ENCODE measurements at places on chromosomes 13 and 19.

DNA sequence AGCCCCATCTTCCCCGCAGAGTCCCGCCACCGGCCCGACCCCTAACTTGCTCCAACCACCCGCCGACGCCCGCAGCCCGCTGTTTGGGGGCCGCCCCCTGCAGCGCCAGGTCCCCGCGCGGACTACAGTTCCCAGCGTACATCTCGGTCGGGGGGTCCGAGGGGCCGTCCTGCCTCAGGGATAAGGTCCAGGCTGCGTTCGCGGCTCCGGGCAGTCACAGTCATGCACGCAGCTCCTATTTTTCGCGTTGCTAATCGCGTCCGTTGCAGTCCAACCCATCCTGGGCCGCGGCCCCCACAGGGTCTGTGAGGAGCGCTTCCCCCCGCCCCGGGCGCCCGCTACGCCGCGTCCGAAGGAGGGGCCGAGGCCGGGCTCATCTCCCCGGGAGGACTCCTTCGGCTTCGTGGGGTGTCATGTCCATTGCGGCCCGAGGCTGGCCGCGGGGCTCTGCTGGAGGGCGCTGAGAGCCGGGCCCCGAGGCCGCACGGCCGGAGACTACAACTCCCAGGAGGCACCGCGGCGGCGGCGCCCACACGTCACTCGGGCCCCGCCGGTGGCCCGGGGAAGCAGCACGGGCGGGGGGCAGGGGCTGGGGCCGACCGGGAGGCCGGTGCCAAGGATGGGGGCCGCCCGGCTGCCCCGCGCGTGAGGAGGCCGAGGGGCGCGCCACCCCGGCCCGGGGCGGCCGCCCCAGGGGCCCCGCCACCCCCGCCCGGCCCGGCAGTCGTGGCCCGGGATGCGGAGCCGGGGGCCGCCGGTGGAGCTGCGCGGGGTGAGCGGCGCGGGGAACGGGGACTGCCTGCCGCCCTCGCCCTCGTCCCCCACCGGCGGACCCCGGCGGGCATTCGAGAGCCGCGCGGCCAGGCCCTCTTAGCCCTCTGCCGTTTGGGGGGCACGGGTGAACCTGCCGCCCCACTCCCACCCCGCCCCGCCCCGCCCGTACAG lies at the start of gene MAP3K10:
TSS of gene MAP3K10 (plus strand) at position 536 of the 945 bp plus-strand sequence. CDS start 606 bp downstream, outside the sequence.
- peak within 1 kb of the TSS; percentile 79 for H3K27ac ChIP-seq
- DNase-seq, result peak; percentile 61
- H3K4me1 ChIP-seq, result peaks cover 12% of the 10 kb centered on the region
- H3K27me3 ChIP-seq, result no peaks in the 10 kb centered on the region

DNA sequence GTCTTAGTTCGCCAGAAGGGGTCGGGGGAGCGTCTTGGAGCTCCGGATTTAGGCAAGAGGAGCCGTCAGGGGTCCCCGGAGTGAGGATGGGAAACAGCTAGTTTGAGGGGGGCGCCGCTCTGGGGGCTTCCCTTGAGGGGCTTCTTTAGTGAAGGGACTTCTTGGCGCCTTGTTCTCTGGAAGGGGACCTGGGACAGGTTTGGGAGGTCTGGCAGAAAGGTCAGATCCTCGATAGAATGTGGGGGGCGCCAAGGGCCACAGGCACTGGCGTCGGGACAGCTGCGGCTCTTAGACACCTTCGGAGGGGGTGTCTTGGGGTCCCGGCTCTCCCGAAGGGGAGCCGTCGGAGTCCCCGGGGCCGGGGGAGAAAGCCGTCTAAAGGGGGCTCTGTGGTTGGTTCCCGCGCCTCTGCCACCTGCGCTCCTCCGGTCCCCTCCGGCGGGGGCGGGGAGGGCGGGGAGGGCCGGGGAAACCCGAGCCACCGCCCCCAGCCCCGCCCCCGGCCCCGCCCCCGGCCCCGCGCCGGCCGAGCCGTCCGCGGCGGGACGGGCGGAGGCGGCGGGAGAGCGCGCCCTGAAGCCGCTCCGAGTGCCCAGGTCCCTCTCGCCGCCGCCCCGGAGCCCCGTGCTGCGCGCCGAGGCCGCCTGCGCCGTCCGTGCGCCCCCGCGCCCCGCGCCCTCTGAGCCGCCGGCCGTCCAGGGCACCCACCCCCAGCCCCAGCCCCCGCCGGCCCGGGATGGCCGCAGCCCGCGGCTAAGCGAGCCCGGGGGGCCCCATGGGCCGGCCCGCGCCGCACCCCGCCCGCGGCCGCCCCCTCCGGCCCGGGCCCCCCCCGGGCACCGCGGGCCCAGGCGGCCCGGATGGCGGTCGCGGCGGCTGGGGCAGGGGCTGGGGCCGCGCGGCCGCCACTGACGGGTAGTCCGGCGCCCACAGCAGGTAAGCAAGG lies at the start of gene NRTN:
TSS of gene NRTN (plus strand) at position 552 of the 946 bp plus-strand sequence. CDS start 19,099 bp downstream, outside the sequence.
- H3K4me1 ChIP-seq, result peaks cover 12% of the 10 kb centered on the region
- DNase-seq, result peak; percentile 57
- no peaks in the 10 kb centered on the region for H3K36me3 ChIP-seq
- H3K4me3 ChIP-seq, result peak within 1 kb of the TSS; percentile 58
- H3K27ac ChIP-seq, result no peak within 1 kb of the TSS

DNA sequence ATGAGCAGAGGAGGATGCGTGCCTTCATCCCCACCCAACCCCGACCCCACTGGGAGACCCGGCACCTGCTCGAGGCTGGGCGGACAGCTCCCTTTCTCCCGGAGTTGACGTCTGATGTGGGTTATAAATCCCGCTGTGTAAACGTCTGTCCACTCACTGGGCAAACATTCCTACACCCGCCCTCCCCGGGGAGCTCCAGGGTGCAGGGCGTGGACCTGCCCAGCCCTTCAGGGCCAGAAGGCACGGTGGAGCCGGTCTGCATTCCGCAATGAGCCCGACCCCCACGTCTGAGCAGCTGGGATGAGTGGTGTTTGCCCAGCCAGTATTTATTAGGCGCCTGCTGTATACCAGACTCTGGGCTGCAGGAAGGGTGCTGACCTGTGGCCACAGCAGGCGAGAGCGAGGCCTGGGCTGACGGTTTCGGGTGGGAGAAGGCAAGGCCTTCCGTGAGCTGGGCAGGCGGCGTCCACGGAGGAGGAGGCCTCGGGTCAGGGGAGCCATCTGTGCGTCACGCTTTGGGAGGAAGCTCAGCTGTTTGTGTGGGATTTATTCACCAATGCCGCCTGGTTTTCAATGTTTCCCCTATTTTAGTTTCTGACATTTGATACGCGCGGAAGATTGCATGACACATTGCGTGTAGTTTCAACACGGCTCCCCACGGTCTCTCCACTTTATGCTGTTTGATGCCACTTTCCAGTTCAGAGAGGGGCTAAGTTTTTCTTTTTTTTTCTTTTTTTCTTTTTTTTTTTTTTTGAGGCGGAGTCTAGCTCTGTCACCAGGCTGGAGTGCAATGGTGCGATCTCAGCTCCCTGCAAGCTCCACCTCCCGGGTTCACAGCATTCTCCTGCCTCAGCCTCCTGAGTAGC lies 2.0 kb downstream of the MISP start:
- H3K4me1 ChIP-seq, result peaks cover 16% of the 10 kb centered on the region
- H3K27me3 ChIP-seq, result no peaks in the 10 kb centered on the region
- H3K27ac ChIP-seq, result peak overlapping the region; percentile 98
- peak overlapping the region; percentile 61 for H3K4me3 ChIP-seq
- peak; percentile 94 for DNase-seq
- peaks cover 24% of the 10 kb centered on the region for H3K36me3 ChIP-seq

DNA sequence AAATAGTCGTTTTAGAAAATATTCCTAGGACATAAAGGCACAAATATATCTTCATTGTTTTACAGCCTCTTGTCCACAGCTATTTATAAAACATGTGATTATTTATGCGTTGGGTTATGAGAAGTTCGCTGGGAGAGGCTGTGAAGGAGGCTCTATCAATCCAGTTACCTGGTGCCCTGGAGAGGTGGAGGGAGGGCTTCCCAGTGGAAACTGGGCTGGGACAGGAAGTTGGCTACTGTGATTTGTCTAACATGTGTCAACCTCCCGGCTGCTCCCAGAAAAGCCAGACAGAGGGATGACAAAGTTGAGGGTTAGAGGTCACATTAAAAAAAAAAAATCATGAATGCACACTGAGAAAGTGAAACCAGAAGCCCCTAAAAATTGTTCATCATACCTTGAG lies 346.5 kb downstream of the ZNF536 start:
- H3K27ac ChIP-seq, result no peak overlapping the region
- H3K36me3 ChIP-seq, result no peaks in the 10 kb centered on the region
- no peak for DNase-seq

DNA sequence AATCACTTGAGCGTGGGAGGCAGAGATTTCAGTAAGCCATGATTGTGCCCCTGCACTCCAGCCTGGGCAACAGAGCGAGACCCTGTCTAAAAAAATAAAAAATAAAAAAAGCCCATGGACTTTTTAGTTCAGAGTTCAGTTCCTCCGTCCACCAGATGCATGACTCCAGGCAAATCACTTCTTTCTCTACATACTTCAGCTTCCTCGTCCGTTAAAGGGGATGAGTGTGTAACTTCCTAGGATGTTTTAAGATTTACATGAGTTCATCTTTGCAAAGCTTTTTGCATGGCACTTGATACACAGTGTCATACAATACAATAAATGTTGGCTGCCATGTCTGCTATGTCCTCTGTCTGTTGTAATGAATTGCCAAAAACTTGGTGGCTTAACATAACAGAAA lies 10.0 kb upstream of the FFAR2 start:
- peaks cover 10% of the 10 kb centered on the region for H3K27me3 ChIP-seq
- no peak for DNase-seq
- peaks cover 9% of the 10 kb centered on the region for H3K4me1 ChIP-seq
- H3K27ac ChIP-seq, result no peak overlapping the region

DNA sequence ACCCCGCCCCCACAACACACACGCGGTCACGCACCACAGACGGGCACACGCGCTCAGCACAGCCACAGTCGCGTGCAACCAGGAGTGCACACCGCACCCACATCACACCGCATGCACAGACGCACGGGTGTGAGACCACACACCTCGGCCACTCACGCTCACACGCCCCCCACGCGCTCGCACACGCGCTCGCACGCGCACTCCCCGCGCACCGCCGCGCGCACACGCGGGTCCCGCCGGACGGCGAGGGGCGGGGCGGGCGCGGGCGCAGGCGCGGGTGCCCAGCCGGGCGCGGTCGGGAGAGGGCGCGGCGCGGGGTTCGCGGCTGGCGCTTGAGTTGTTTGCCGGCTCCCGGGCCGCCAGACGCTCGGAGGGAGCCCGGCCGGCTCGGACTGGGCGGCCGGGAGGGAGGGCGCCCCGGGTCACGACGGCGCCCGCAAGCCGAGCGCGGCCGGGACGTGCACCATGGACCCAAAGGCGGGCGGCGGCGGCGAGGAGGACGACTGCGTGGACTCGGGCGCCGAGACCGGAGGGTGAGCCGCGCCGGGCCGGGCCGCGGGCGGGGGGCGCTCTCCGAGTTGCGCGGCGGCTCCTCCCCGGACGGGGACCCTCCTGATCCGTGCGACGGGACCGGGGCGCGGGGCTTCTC lies at the start of gene FAM124A:
TSS of gene FAM124A (plus strand) at position 362 of the 649 bp plus-strand sequence. CDS start at position 466, 104 bp downstream.
- no peak within 1 kb of the TSS for H3K27ac ChIP-seq
- no peaks in the 10 kb centered on the region for H3K36me3 ChIP-seq
- H3K4me3 ChIP-seq, result peak within 1 kb of the TSS; percentile 81
- DNase-seq, result peak; percentile 45
- H3K4me1 ChIP-seq, result no peaks in the 10 kb centered on the region

DNA sequence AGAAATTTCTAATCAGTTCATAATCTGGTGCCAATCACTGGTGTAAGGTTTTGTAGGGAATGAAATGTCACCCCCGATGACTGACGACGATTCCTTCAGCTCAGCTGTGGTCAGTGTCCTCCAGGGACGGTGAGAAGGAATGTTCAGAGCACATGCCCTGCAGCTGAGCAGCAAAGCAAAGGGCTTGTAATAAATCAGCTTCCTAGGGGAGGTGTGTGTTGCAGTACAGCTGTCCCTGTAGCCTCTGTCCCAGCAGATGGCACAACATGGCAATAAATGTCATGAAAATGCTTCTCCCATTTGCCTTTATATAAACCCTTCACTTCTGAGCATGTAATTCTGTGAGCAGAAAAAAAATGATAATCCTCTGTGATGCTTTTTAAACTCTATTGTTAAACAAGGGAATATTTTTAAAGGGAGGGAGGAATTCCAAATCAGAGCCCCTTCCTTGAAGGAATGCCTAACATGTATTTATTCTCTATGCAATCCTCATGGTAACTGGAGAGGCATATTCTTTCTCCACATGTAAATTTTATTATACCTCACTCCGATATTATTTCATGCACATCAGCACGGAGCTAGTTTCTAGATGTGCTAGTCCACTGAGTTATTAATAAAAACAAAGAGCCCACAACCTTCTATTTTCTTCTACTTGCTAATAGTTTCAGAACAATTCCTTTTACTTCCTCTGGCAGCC lies 102.5 kb downstream of the FAM216B start:
- H3K27me3 ChIP-seq, result no peaks in the 10 kb centered on the region
- DNase-seq, result peak; percentile 30
- no peaks in the 10 kb centered on the region for H3K36me3 ChIP-seq
- H3K4me1 ChIP-seq, result no peaks in the 10 kb centered on the region

GRCh38 chr19:28737021-28737895 lies 475.7 kb downstream of the UQCRFS1 start:
- DNase-seq, result peak; percentile 35
- H3K4me3 ChIP-seq, result no peak overlapping the region
- H3K36me3 ChIP-seq, result no peaks in the 10 kb centered on the region
- H3K4me1 ChIP-seq, result no peaks in the 10 kb centered on the region
- H3K27ac ChIP-seq, result no peak overlapping the region

GRCh38 chr19:11035441-11036377 lies 53.6 kb upstream of the LDLR start:
- DNase-seq, result peak; percentile 99
- H3K4me3 ChIP-seq, result no peak overlapping the region
- H3K4me1 ChIP-seq, result peaks cover 14% of the 10 kb centered on the region
- no peaks in the 10 kb centered on the region for H3K27me3 ChIP-seq

DNA sequence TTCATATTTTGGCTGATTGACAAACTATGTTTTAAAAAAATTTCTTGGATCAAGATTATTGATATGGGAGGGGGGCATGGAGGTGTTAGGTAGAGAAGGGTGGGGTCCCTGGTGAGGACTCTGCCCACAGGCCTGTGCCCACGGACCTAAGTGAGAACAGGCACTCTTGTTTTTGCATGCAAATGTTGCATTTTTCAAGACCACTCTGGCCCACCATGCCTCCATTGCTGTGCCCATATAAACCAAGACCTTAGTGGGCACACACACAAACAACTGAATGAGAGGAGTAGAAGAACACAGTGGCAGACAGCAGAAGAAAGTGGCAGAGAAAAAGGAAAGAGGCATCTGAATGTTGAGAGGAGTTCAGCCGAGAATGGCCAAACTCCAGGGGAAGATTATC lies 69.6 kb upstream of the ZNF98 start:
- no peaks in the 10 kb centered on the region for H3K4me1 ChIP-seq
- H3K4me3 ChIP-seq, result no peak overlapping the region
- H3K27me3 ChIP-seq, result no peaks in the 10 kb centered on the region
- no peak for DNase-seq
- H3K27ac ChIP-seq, result no peak overlapping the region
